GM12891 (cell line): ENCODE measurements at places on chromosomes 5 and 9.

DNA sequence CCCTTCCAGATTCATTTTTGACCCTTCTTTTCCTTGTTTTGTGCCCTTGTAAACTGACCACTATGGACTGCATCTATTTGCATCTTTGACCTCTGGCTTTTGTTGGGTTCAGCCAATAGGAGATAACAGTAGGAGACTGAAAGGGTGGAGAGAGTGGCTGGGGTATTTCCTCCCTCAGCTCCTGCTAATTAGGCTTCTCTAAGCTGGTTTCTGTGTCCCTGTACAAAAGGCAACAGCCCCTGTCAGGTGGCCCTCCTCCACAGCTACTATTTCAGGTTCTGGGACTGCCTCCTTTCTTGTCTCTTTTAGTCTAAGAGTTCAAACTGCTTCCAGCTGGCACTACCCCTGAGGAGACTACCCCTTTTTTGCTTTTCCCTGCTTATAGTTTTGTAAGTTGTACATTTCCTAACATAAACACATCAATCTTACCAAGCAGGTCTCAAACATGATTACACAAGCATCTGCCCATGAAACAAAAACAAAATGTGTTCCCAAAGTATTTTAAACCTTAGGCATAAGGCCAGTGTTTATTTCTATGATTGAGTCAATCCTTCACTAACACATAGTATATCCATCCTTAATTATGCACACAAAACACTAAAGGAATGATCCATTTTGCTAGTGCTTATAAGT, 262.0 kb upstream of the TRPM3 start:
- DNase-seq, result no peak

DNA sequence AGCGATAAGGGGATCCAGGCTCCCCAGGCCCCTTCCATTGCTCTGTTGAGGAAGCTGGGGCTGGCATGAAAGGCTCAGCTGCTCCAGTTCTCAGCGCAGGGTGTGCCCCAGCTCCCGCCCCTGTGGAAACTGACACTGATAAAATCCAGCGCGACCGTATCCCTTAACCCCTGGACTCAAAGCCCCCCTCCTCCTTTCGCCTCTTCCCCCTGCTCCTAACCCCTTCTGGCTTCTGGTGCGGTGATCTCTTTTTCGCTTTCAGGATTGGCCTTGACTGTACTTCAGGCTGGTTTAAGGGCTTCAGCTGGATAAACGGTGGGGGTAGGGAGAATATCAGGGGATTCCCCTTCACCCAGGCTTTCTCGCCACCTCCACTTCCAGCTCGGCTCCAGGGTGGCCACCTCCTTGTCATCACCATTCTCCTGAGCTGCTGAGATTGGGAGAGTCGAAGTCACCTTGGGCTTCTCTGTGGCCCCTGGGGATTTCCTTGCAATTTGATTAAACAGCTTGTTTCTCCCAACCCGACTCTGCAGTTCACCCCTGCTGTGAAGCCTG, 843 bp downstream of the BSPRY start:
- DNase-seq, result no peak

DNA sequence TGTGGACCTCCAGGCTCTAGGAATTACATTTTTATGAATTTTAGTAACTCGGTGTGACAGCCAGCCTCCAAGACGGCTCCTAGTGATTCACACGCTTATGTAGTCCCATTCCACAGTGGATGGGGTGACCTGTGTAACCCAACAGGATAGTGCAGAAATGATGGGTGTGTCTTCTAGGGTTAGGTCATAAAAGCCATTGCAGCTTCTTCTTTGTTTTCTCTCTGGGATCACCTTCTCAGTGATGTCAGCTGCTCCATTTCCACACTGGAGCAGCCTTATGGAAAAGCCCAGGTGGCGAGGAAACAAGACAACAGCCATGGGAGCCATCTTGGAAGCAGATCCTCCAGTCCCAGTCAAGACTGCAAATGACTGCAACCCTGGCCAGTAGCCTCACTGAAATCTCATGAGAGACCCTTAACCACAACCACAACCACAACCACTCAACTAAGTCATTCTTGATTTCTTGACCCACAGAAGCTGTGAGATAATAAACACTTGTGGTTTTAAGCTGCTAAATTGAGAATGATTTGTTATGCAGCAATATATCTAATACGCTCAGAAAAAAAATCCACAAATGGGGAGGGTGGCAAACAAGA, 5.1 kb upstream of the GNPDA1 start:
- no peak for DNase-seq

DNA sequence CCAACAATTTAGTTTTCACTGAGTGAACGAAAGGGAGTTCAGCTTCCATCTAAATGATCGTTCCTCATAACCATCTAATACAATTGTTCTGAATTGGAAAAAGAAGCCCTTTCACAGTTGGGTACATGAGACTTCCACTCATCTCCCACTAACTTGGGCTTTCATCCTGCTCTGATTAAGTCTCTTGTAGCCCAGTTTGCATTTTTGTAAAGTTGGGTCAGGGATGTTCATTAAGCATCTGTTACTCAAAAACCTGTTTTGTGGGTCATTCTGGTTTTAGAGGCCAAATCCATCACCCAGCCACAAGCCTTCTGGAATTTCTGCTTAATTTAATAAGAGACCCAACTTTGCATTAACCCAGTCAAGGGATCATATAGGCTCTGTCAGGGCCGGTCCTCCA, 385.3 kb downstream of the BNC2 start:
- DNase-seq, result no peak

GRCh38 chr5:179229331-179229831, 115.9 kb downstream of the ADAMTS2 start:
- DNase-seq, result no peak

- no peak for DNase-seq
Observed at GRCh38 chr9:131743096-131743495, 3.2 kb upstream of the RAPGEF1 start.

GRCh38 chr5:77545285-77545684, 53.2 kb upstream of the WDR41 start:
- DNase-seq, result no peak

GRCh38 chr5:177537389-177538361, 16.7 kb downstream of the FAM193B start:
- DNase-seq, result no peak
